Hindlimb muscle (tissue), 1 donor: ENCODE measurements at places on chromosomes 3 and 15. TPM values are rescaled to one million over a fixed set of nuclear protein-coding genes. Genes with fewer than 3 reads are reported as not detected.
A peak's percentile ranks its signal among the peaks of the same experiment; 100 is the strongest.

DNA sequence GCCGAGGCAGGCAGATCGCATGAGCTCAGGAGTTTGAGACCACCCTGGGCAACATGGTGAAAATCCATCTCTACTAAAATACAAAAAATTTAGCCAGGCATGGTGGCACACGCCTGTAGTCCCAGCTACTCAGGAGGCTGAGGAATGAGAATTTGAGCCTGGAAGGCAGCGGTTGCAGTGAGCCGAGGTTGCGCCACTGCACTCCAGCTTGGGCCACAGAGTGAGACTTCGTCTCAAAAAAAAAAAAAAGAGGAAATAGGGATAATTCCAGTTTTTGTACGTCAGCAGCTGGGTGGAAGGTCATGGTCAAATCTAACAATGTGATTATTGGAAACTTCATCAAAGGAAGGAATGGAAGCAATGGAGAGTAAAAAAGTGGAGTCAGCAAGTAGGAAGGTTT is 3.1 kb downstream of the CMC1 start:
- DNase-seq, result no peak

- no peak for DNase-seq
Measured at GRCh38 chr3:172137287-172138192, 98.2 kb downstream of the FNDC3B start.

DNA sequence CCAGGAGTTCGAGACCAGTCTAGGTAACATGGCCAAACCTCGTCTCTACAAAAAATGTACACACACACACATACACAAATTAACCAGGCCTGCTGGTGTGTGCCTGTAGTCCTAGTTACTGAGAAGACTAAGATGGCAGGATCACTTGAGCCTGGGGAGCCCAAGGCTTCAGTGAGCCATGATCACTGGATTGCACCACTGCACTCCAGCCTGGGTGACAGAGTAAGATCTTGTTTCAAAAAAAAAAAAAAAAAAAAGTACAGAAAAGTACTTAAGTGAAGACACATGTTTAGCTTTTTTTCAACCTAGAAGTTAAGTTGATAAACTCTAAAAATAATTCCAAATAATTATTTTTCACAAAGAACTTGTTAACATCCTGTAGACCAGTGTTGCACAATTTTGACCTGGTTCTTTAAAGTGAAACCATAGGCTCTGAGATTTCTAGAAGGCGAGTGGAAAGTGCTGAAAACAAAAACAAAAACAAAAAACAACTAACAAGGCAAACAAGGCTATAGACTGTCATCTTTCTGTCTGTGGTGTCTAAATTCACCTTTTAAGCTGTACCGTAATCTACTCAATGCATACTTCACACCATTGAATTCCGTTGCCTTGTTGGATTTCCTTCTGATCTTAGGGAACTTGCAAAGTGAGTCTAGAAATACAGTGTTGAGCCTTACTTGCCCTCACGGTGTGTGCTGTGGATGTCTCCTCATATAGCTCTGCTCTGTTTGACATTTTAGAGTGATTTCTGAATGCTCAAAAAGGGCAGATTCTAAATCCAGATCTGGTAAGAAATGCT is 63.5 kb downstream of the CHST2 start:
- no peak for DNase-seq

DNA sequence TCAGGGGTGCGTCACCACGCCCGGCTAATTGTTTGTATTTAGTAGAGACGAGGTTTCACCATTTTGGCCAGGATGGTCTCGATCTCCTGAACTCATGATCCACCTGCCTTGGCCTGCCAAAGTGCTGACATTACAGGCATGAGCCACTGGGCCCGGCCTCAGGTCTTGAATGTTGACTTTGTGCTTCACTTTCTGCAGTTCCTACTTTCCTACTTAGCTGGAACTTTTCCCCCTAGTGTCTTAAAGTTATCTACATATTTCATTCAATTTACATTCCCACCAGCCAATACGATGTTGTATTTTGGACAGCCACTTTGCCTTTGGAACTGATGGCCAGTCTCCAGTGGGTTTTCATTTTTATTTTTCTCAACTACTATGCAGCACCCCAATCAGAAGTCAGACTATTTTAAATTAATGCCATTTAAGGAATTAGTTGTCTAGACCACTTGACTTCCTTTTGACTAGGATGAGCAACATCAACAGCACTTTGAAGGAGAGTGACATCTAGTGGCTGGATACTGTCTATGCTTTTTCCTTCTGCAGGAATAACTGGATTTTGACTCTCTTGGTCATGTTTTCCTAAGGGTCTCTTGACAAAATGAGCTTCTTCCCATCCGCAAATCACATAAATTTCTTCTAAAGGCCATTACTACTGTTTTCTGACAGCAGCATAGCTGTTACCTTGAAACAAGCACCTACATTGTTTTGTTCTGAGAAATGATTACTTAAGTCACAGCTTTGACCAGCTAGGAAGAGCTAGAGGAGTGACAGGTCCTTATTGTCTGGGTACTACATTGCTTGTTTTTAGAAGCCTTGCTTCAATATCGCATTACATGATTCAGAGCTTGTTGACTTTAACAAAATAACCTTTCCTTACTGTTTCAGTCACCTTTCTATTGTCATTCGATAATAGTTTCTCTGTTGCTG is 140.2 kb downstream of the ITPR1 start:
- peak; percentile 61 for DNase-seq

GRCh38 chr3:15973940-15974339 is 176.2 kb upstream of the ANKRD28 start:
- no peak for DNase-seq

GRCh38 chr3:39268549-39268900 is 11.3 kb downstream of the CX3CR1 start:
- no peak for DNase-seq

GRCh38 chr3:106510206-106510605 is 641.4 kb upstream of the CBLB start:
- DNase-seq, result no peak

DNA sequence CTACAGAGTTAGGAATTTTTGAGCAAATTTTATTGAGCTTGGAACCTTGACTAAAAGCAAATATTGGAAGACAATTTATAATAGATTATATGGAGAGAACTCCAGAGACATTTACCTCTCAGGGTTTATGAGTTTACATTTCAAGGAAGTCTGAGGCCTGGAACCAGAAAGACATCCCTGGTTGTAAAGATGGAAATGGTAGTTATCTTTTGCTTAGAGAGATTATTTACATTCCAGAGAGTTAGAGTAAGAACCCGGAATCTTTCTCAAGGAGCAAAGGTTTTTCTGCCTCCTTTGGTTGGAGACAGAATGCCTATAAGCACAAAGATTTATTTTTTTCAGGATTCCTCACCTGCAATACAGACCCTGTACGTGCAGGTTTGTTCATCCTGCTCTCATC is 458.1 kb downstream of the TBL1XR1 start:
- DNase-seq, result no peak

DNA sequence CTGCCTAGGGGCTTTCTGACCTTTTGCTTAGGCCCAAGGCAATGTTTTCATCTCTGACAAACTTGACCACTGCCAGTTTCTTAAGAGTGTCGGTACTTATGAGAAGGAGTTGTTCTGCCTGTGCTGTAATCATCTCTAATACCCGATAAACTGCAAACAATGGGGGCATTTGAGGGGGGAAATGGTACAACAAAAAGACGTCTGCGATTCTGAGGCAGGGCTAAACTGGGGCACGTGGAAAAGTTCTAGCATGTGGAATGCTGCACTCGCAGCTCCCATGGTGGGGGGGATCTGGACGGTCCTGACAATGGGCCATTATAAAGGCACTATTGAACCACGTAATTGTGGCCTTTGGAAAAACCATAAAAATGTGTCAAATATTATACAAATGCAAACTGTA is 73.1 kb upstream of the SAMMSON start:
- DNase-seq, result no peak

- DNase-seq, result no peak
Measured at GRCh38 chr3:88784925-88785324, 322.5 kb upstream of the EPHA3 start.

- DNase-seq, result no peak
Measured at GRCh38 chr15:91308199-91308598, 208.1 kb downstream of the SV2B start.

- DNase-seq, result no peak
Measured at GRCh38 chr3:65945480-65945879, 93.2 kb downstream of the MAGI1 start.

- no peak for DNase-seq
Measured at GRCh38 chr3:196246612-196247308, 30.4 kb downstream of the SLC51A start.

GRCh38 chr15:31235311-31236183 is 91.1 kb upstream of the KLF13 start:
- no peak for DNase-seq

DNA sequence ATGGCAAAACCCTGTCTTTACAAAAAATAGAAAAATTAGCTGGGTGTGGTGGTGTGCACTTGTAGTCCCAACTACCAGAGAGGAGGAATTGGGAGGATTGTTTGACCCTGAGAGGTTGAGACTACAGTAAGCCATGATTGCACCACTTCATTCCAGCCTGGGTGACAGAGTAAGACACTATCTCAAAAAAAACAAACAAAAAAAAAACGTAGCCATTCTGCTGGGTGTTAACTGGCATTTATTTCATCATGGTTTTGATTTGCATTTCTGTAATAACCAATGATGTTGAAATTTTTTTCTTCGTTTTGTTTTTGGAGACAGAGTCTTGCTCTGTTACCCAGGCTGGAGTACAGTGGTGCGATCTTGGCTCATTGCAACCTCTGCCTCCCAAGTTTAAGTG is 63.3 kb downstream of the RPLP1 start:
- DNase-seq, result no peak

DNA sequence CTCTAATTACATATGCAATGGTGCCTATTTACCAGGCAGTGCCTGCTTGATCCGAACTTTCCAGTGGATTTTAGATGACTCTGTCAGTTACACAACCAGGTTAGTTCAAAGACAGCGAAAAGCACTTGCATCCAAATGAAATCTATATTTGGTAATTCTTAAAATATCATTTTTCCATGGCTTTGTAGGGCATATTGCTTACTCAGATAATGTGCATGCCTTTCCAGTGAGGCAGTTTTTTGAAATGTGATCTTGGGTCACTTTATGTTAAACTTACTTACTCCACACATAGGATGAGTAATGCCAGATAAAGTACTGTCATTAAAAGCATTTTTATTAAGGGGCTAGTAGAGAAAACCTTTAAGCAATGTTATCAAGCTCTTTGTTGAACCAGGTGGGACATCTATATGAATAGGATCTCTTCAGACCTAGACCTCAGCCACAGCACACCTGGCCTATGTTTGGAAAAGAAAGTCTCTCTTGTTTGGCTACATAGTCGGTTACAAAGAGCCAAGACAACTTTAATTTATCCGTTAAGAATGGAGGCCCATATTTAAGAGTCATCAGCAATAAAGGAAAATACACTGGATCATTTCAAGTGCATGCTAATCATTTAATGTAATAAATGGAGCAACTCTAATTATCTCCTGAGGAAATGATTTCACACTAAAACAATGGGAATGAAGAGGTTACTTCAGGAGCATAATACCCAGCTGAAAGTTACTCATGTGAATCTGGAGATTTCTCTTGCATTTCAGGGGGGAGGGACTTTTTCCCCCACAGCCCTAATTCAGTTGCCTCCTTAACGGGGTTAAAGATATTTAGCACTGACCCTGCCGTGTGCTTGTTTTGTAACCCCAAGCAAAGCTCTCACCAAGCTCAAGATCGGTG is 56.3 kb upstream of the TMCO5A start:
- DNase-seq, result no peak

GRCh38 chr15:72057548-72058091 is 60.3 kb downstream of the MYO9A start:
- DNase-seq, result no peak

The SCAANT1 gene
- 1.1 TPM for polyA plus RNA-seq

The NCKIPSD gene
- 7.5 TPM for polyA plus RNA-seq

The AMIGO3 gene
- 4.8 TPM for polyA plus RNA-seq

The PAQR5 gene
- polyA plus RNA-seq, result 0.72 TPM

The LRTM1 gene
- polyA plus RNA-seq, result 96.0 TPM

The WDR49 gene
- polyA plus RNA-seq, result not detected

The ZNF502 gene
- polyA plus RNA-seq, result 5.8 TPM

The IL5RA gene
- not detected for polyA plus RNA-seq

The CYP8B1 gene
- polyA plus RNA-seq, result 0.05 TPM

The ZNF592 gene
- polyA plus RNA-seq, result 26.1 TPM

The MSL2 gene
- polyA plus RNA-seq, result 24.5 TPM

The RBPMS2 gene
- 4.4 TPM for polyA plus RNA-seq
